Activated CD4-positive, alpha-beta memory T cell treated with anti-CD3 and anti-CD28 coated beads for 36 hours (primary cell): ENCODE measurements at places on chromosomes 1 and 21.

- DNase-seq: no peak
Observed at GRCh38 chr21:37475186-37475868, 108.8 kb downstream of the DYRK1A start.

- DNase-seq: no peak
Observed at GRCh38 chr1:66211521-66211920, 322.4 kb upstream of the SGIP1 start.

- no peak for DNase-seq
Observed at GRCh38 chr1:162387226-162388082, 5.9 kb downstream of the C1orf226 start.

- DNase-seq: no peak
Observed at GRCh38 chr1:21237446-21238088, 52.7 kb downstream of the ECE1 start.

DNA sequence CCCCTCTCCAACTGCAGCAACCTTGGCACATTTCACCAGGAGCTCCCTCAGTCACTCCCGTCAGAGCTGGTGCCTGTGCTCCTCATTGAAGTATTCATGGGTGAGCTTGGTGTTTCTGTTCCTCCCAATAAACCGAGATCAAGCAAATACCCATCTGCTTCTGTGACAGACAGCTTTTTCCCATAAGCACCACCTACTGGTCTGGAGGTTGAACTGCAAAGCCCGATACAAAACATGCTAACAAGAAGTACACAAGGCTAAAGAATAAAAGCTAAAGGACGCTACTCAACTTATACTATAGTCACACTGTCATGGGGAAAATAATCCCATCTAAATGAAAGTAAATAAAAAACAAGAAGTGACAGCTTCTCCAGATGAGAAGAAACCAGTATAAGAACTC lies 111.9 kb upstream of the C21orf91 start:
- no peak for DNase-seq

DNA sequence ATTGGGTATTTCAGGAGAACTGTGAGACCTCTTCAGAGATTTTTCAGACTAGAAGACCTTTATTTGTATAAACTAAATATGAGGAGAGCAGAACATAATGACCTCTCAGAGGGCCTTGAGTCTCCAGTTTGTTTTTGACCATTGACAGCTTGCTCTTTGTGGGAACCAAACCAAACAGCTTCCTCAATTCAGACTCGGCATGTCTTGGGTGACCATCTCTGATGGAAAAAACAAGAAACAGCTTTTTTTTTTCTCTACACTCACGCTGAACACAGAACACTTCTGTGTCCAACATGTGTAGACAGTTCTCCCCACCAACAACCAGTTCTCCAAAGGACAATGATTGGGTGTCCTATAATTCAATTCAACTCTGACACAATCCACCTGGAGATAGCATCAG lies 11.5 kb downstream of the ATP1A4 start:
- DNase-seq: no peak

DNA sequence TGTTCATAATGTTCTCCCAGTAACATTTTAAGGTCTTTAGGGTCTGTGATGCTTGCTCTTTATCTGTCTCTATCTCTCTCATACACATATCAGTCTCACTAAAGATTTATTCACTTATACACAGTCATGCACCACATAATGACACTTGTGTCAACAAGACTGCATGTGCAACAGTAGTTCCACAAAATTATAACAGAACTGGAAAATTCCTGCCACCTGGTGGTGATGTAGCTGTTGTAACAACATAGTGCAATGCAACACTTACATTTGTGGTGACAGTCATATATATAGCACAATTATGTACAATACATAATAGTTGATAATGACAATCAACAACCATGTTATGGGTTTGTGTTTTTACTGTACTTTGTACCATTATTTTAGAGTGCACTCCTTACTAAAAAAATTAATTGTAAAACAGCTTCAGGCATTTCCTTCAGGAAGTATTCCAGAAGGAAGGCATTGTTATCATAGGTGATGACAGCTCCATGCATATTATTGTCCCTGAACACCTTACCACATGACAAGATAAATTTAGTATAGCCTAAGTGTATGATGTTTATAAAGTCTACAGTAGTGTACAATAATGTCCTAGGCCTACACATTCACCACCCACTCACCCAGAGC lies 8.1 kb downstream of the TDRD5 start:
- no peak for DNase-seq

DNA sequence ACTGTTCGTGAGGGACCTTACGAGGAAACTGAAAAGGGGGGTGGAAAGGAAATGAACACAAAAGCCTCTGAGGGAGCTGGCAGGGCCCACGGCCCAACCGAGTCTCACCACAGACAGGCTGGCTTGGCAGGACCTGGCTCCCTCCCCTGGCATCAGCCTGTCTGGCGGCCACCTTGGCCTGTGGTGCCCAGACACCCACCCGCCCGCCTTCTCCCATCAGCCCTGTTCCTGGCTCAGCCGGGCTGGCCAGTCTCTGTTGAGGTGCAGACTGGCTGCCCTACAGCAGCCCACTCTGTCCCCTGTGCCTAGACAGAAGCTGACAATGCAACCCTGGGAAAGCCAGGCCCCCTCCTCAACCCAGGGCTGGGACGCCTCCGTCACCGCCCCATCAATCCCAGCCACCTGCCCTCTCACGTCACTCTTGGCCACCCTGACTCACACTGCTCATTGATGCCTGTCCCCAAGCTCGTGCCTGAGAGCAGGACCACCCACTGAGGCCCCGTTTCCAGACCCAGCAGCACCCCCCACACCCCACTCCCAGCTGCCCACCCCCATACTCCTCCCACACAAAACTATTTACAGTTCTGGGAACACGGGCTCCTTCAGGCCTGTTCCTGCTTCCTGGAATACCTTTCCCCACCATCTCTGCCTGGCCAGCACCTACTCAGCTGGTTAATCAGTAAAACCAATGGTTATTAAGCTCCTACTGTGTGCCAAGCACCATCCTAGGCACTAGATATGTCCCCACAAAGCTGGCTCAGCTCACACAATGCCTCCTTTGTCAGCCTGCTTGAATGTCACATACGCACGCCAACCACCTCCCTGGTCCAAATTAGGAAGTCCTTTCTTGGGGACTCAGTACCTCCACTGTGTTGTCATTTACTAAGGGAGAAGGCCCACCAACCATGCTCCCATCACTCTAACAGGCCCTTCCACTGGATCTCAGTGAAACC lies 22.7 kb downstream of the SDC3 start:
- DNase-seq: no peak

- DNase-seq: no peak
Observed at GRCh38 chr21:34590520-34590919, 24.4 kb downstream of the RCAN1 start.

DNA sequence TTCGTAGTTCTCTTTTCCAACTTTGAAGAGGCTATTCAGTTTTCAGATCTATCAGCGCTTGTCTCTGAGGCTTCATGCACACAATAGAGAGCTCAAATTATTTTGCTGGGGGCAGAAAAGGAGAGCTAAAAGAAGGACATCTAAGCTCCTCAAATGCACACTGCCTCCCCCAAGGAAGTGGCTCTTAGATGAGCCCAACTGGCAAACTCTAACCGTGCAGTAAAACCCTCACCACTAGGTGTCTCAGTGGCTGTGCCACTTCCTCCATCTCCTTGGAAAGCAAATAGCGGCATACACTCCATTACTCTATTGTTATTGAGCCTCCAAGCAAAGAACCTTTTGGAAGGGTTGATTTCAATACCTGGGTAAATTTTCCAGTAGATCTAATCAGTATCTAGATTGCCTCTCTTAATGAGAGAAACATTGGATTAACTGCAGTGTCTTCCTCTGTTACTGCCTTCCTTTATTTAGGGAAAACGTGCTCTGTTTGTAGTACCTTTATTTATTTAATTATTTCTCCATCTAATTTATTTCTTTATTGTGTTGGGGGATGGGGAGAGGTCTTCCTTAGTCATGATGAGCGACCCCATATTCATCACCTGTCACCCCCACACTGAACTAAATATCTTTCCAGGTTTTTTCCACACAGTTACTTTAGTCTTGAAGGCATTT lies 9.2 kb upstream of the SFPQ start:
- DNase-seq: peak; percentile 79

- DNase-seq: no peak
Observed at GRCh38 chr1:81345110-81345509, 455.6 kb upstream of the ADGRL2 start.

DNA sequence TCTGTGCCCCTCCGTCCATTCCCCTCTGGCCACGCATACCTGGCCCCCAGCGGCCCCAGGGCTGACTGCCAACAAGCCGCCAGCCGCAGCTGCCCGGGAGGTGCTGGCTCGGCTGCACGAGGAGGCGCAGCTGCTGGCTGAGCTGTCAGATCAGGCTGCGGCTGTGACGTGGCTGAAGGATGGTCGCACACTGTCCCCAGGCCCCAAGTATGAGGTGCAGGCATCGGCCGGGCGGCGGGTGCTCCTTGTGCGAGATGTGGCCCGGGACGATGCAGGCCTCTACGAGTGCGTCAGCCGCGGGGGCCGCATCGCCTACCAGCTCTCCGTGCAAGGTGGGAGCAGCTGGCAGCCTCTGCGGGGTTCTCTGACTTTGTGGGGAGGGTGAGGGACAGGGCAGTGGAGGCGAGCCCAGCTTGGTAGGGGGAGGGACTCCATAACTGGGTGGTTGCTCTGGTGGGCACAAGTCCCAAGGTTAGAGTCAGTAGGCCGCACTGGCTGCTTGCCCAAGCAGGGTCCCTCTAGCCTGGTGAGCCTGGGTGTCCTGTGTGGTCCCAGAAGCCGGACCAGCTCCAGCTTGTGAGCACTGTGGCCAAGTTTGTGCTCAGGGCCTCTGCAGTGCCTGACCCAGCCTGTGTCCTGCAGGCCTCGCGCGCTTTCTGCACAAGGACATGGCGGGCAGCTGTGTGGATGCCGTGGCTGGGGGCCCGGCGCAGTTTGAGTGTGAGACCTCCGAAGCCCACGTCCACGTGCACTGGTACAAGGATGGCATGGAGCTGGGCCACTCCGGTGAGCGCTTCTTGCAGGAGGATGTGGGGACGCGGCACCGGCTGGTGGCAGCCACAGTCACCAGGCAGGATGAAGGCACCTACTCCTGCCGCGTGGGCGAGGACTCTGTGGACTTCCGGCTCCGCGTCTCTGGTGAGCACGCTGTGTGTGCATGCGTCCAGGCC lies 8.8 kb downstream of the OBSCN start:
- no peak for DNase-seq

- no peak for DNase-seq
Observed at GRCh38 chr1:108753363-108753762, 6.9 kb downstream of the STXBP3 start.

GRCh38 chr1:2303781-2304180 lies 75.7 kb downstream of the SKI start:
- no peak for DNase-seq

DNA sequence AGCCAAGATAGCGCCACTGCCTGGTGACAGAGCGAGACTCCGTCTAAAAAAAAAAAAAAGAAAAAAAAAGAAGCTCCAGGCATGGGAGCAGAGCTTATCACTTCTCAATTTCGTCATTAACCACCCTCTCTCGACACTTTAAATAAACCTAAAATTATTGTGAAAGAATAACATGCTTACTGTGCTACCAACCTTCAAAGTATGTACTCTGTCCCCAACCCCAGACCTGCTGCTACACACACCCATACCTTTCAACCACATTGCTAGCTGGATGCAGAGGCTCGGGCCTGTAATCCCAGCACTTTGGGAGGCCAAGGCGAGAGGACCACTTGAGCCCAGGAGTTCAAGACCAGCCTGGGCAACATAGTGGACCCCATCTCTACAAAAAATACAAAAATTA lies 38.7 kb downstream of the GNPAT start:
- no peak for DNase-seq

DNA sequence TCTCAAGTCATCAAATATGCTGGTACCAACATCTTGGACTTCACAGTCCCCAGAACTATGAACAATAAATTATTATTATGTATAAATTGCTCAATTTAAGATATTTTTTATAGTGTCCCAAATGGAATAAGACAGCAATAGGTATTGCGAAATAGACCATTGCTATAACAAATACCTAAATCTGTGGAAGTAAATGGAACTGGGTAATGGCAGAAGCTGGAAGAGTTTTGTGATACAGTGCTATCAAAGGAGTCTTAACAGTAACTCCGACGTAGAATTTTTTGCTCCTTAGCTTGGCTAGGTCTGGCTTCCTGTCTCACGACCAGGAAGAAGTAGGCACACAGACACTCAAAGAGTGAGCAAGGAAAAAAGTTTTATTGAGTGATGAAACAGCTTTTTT lies 1791.5 kb downstream of the PLA2G4A start:
- DNase-seq: no peak

- peak; percentile 33 for DNase-seq
Observed at GRCh38 chr1:113874012-113874879, 2.7 kb upstream of the PTPN22 start.

DNA sequence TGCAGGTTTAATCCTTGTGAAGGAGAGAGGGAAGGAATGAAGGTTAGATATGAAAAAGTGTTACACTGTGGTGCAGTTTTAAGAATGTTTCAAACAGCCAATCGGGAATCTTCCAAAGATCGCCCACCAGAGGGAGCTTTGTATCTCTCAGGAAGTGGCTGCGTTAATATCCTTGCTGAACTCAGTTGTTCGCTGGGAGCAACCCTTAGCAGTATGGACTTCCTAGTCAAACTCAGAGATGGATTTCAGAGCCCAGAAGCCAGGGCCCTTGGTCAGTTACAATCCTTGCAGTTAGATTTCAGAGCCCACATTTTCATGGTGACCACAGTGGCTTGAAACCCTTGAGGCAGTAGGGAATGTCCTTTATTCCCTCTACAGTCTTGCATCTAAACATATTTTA lies 136.2 kb downstream of the NTNG1 start:
- DNase-seq: no peak

GRCh38 chr1:96049759-96050409 lies 671.7 kb upstream of the PTBP2 start:
- DNase-seq: no peak

DNA sequence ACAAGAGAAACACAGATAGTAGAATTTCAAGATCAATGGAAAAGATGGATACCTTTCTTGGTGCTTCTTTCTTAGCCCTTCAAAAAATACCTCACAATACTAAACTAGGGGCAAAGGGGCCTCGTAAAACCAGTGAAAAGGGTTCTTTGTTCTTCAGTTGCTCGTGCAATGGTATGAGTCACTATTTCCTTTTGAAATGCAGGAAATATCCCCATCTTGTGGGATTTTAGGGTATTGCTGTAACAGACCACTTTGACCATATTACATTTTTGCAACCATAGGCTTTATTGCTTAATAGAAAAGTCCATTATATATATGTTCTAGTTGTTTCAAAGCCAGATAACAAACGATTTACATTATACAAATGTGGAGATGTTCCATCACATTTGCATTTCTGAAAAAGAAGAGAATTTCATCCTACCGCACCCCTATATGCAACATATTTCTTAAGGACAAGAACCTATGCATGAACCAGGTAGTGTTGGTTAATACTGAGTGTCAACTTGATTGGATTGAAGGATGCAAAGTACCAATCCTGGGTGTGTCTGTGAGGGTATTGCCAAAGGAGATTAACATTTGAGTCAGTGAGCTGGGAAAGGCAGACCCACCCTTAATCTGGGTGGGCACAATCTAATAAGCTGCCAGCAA lies 88.6 kb upstream of the PKN2 start:
- no peak for DNase-seq

- DNase-seq: no peak
Observed at GRCh38 chr1:160891474-160891873, 6.5 kb upstream of the ITLN1 start.

- DNase-seq: peak; percentile 73
Observed at GRCh38 chr21:34510148-34511142, 1.6 kb downstream of the KCNE1 start.
